GM18507 (cell line): ENCODE measurements at places on chromosomes 7 and 10.

DNA sequence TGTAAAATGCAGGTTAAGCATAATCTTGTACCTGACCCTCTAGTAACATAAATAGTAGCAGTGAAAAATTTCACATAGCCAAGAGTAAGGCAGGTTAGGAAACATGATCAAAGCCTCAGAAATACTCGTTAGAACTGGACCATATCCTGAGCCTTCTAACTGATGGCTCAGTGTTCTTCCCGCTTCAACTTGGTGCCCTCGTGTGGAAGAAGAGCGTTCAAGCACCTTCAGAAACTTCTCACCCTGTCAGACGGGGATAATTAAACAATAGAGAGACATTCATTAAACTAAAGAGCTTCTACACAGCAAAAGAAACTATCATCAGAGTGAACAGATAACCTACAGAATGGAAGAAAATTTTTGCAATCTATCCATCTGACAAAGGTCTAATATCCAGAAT, 124.5 kb downstream of the MYOF start:
- no peak for DNase-seq

- DNase-seq = no peak
Observed at GRCh38 chr7:36191292-36191920, 38.4 kb downstream of the EEPD1 start.

DNA sequence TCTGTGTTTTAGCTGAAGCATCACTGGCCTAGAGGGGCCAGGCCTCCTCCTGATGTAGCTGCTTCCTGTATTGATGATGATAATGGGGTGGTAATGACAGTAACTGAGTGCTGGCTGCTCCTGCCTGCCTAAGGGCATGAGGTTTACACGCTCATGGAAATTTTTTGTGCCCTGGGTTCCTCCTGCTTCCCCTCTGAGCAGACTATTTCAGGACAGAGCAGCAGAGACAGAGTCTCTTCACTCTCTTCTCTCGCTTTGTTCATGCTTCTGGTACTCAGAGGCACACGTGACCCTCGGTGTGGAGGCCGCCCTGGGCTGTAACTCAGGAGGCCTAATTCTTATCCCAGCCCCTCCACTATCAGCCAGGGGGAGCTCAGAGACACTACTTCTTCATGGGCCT, 27.9 kb downstream of the LRRC20 start:
- no peak for DNase-seq

DNA sequence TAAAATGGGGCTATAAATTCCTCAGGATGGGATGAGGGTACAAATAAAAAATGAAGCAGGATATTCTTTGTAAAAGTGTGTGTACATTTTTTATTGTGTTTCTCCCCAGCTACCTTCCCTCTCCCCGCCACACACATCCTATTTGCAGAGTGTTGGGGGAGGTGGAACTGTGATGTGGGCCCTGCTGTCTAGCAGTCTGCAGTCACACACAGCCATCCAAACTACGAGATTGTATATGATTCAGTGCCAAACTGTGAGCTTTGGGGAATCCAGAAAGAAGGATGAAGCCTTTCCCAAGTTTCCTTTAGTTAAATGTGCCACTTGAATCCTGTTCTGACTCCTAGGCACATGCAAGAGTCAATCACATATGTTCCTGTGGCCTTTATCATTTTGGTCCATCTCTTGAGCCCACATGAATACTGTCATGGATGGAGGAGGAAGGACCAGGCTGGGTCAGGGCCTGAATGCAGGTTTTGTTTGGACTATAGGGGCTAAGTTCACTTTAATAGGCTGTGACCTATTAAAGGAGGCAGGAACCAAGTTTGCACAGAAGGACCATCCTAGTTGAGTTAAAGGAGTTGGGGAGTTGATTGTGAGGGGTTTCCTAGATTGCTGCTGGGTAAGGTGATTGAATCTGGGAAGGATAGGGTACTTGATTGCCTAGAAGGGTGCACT, 1.1 kb upstream of the SEMA4G start:
- DNase-seq = no peak

DNA sequence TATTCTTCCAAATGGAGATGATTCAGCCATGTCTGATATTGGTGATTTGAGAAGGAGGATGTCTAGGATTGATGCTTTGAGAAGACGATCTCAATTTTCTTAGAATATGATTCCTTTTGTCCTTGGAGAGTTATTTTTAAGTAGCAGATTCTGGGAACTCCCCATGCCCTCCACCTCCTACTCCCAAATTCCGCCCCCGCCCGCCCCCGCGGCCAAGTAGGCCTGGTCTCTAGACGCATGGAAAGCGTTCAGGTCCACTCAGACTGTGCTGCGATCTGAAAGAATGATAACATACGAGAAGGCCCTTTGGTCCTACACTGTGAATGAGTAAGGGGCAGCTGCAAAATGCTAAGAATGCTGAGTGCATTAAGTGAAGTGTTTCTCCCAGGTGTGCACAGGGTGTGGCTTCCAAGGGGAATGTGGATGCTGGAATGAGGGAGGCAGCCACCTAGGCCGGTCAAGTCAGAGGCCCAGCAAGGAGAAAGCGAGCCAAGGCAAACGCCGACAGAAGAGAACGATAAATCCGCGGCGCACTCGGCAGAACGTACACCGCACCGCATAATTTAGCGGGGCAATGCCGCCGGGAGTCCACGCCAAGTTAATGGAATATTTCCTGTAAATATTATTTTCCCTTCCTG, 142.3 kb downstream of the PRPF18 start:
- DNase-seq = no peak

DNA sequence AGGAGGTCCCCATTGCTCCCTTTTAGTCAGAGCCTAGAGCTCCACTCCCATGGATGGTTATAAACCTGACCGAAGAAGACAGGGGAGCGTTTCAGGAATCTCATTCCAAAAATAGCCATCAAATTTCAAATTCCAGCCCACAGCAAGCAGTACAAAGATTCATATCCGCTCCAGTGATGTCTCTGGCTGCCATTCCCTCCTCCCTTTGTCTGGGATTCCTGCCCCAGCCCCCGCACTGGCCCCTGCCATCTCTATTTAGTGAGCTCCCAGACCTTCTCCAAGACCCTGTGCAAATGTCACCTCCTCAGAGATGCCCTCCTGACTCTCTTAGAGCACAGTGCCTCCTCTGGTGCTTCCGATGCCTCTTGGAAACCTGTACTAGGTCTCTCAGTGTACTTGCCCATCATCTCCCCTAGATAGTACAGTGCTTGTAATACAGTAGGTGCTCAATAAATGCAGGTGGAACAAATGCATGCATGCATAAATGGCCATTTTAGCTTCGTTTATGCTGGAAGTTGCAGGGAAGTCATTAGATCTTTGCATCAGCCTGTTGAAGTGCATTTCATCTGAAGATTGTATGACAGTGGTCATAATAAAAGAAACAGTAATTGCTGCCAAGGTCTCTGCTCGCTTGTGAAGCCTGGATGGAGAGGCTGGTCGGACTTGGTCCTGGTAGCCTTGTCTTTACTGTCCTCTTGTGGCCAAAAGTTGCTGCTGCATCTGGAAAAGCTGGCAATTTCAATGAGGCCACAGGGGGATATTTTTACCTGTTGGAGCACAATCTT, 32.0 kb upstream of the HABP2 start:
- peak; percentile 28 for DNase-seq

GRCh38 chr7:3955026-3955425, 654.0 kb downstream of the SDK1 start:
- no peak for DNase-seq

GRCh38 chr10:19772972-19773371, 43.3 kb upstream of the PLXDC2 start:
- DNase-seq = no peak

DNA sequence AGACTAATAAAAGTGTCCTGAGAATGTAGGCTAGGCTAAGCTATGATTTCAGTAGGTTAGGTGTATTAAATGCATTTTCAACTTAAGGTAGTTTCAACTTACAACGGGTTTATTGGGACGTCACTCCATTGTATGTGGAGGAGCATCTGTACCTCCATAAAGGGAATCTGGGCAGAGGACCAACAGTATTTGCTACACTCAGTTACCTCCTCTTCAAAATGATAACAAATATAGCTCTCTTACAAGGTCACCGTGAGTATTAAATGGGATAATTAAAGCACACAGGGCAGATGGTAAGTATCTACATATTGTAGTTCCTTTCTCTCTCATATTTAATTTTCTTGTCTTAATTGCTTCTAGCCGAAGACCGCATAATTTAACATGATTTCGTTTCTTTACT, 59.0 kb upstream of the FGL2 start:
- no peak for DNase-seq

- no peak for DNase-seq
Observed at GRCh38 chr10:87575851-87576250, 71.2 kb downstream of the MINPP1 start.

GRCh38 chr7:104973909-104974415, 40.0 kb upstream of the KMT2E start:
- no peak for DNase-seq

DNA sequence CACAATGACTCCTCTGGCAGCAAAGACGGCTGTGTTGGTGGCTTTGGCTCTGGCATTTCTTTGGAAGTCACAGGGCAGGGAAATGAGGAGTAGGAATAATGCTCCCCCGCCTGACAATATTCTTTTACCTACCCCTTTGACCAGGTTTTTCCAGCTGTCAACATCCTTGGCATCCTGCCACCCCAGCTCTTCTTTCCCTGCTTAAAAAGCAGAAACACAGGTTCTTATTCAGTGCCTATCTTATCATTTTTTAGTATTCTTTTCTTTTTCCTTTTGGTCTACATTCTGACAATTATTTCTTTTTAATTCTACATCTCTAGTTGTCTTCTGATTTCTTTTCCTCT, 97.7 kb downstream of the CREB5 start:
- no peak for DNase-seq

- no peak for DNase-seq
Observed at GRCh38 chr7:100443096-100443840, 7.0 kb upstream of the PPP1R35 start.

- DNase-seq = no peak
Observed at GRCh38 chr7:6171532-6172223, 100.7 kb downstream of the CYTH3 start.

GRCh38 chr7:123811056-123811455, 33.9 kb upstream of the HYAL4 start:
- DNase-seq = no peak

DNA sequence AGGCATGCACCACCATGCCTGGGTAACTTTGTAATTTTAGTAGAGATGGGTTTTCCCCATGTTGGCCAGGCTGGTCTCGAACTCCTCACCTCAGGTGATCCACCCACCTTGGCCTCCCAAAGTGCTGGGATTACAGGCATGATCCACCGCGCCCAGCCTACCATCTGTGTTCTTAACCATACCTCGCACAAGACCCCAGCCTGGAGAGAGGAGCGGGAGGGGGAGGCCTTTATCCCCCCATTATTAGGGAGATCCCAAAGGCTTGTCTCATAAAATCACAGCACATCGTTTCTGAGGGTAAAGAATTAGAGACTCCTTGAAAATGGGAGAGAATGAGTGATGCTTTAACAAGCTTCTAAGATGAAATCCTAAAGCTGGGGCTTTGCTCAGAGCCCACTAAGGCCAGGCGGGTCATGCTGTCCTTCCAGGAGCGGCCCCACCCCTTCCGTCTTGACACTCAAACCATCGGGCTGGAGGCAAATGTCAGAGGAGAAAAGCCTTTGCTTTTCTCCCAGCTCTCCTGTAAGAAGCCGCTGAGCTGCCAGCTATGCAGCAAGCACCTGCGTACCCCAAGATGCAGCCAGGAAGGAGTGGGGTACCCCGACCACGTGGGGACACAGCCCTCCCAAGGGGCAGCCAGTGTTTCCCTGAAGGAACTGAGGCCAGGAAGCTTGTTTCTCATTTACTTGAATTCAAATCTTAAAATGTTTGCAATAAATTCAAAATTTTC, 339.7 kb downstream of the PTPRN2 start:
- no peak for DNase-seq

GRCh38 chr10:80709866-80710265, 172.2 kb downstream of the SH2D4B start:
- DNase-seq = no peak

DNA sequence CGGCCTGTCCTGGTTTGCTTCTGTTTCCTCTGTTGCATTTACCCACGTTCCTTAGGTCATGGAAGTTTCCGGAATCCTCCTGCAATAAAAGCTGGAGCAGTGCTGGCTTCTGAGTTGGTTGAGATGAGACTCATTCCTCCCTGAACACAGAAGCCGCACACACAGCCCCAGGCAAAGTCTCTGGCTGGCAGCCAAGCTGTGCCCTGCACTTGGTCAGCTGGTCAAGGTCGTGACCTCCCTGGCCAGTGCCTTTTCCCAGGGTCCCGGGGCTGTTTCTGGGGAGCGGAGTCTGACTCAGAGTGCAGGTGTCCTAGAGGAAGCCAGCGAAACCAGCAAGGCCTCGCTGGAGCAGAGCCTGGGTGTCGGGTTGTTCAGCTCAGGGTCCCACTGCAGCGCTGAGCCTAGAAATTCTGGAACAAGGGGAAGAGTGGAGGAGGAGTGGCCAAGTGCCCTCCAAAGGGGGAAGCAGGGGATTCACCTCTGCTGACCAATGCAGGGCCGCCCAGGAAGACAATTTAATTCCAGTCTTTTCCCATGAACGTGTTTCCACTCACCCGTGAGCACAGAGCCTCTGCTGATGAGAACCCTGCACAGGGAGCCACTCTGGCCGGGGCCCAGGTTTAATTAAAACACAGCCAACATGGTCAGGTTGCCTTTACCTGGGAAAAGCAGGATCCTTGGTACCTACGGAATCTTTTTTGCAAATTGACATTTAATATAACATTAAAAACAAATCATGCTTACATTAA, 245.5 kb upstream of the PPP2R2D start:
- no peak for DNase-seq

DNA sequence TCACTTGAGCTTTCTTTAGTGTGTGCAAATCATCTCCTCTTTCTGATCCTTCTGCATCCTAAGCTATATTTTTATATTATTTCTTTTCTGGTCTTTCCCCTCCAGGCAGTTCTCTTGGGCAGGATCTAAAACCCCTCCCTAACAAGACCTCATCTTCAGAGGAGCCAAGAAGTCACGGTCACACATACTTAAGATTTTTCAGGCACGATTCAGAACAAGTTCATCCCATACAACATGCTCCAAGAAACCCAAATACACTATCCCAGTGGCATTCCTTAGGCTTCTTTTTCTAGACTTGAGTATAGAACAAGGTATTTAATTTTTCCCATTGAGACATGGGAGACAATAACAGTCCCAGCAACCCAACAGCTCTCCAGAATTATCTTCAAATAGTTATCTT, 1251.5 kb downstream of the DNAJB9 start:
- no peak for DNase-seq

GRCh38 chr10:44774676-44775401, 136.3 kb upstream of the TMEM72 start:
- DNase-seq = no peak

DNA sequence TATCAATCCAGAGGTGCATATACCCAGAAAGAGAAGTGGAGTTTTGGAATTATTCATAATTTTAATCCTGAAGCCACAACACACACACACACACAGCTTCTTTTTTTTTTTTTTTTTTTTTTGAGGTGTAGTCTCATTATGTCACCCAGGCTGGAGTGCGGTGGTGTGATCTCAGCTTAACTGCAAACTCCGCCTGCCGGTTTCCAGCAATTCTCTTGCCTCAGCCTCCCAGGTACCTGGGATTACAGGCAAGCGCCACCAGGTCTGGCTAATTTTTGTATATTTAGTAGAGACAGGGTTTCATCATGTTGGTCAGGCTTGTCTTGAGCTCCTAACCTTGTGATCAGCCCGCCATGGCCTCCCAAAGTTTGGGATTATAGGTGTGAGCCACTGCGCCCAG, 35.4 kb downstream of the TET1 start:
- no peak for DNase-seq

GRCh38 chr10:72001033-72001395, 36.8 kb downstream of the CHST3 start:
- DNase-seq = no peak

- DNase-seq = no peak
Observed at GRCh38 chr7:143514995-143515735, 37.5 kb downstream of the TAS2R41 start.
